ENCODE measurements at places on chromosomes 6 and 20.

DNA sequence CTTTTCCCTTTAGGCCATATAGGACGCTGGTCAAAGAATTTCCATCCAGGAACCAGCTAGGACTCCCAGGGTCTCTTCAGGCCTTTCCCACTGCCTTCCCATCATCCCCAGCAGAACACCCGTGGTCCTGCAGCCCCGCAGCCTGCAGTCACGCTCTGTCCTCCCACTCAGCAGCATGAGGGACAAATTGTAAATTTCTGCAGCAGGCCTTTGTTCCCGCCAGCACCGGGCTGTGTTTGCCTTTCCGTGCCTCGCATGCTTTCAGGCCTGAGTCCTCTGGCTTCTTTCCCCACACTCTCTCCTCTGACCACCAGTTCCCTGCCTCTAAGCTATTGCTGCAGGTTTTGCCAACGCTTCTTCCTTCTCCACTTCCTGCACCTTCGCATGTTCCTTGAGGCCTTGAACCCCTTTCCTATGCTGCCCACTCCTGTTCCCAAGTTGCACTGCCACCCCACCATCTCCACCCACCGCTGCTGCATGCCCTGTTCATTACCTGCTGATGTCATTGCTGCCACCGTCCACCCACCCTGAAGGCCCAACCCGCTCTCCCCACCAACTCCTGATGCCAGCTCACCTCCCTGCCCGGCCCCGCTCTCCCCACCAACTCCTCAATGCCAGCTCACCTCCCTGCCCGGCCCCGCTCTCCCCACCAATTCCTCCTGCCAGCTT is 49.8 kb downstream of the RNASET2 start:
- DNase-seq: no peak

GRCh38 chr6:8006208-8006607 is 58.0 kb downstream of the BLOC1S5 start:
- no peak for DNase-seq

DNA sequence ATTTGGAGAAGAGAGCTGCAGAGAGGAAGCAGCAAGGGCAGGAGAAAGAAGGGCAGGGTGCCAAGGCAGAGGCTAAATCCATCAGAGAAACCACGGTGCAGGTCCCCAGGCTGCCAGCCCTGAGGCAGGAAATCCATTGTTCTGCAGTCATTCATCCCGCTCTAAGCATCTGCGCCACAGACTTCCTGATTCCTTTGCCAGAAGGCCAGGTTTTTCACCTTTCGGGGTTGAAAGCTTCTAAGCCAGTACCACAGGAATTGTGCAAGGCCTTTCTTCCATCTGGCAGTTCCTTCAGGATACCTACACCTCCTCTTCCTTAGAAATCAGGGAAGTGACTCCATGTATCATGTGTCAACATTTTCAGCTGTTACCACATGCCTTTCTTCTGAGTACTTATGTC is 45.6 kb downstream of the ADGRF5 start:
- no peak for DNase-seq

DNA sequence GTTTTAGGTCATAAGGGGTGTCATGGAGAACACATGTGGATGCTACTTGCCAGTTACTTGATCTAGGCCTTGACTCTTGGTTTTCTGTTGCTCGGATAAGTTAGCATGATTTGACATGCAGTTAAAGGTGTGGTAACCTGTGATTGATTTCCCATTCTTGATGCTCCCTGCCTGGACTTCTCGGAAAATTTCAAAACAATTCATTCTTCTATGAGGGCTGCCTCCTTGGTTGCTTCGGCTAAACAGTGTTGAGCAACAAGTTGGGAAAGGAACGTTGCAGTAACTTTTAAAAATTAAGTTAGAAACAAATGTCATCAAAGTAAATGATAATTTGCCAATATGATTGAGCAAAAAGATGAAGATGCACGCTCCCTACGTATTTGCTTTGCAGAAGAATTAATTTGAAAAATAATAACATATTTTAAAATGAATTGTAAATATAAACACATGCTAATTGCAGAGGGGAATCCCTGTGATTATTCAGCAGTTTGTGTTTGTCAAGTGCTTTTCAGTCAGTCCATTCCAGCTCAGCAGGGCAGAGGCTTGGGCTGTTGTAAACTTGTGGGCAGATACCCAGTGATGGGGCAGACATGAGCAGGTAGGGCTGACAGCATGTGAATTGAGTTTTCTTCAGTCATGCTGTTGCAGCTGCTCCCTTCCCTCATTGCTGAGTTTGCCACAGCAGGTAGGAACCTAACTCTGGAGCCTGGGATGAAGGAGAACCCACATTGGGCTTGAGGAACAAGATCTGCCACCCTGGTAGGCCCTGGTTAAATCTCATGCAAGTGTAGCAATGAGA is 110.2 kb downstream of the ESR1 start:
- DNase-seq: no peak

- DNase-seq: no peak
Measured at GRCh38 chr20:48064929-48065328, 279.6 kb upstream of the SULF2 start.

- DNase-seq: no peak
Measured at GRCh38 chr6:16311763-16312162, 73.4 kb downstream of the GMPR start.

DNA sequence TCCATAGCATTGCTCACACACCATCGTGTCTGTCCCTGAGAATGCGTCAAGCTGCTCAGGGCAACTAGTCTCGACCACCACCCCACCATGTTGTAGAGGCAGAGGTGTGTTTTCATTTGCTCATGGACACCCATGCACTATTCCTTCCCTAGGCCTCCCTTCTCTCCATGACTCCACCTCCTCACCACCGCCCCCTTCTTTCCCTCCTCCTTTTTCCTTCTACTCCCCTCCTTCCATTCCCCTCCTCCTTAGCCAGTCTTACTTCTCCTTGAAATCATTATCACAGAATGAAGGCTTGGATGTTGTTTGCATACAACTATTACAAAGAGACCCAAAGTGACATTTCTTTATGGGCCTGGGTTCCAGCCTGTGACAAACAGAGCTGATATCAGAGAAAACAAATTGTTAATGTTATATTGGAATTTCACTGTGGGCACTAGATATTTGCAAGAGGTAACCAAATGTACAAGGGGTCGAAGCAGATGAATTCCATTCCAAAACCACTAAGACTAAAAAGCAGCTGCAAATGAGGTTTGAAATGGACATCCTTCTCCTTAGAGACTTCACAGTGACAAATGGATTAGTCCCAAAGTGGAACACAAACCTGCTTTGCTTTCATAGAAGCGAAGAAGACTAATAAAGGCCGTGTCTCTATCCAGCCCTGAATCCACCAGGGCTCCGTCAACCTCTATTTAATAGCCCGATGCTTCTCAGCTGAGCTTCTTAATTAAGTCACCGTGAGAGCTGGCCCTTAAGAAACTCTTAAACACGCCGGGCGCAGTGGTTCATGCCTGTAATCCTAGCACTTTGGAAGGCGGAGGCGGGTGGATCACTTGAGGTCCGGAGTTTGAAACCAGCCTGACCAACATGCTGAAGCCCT is 275.8 kb upstream of the SULF2 start:
- no peak for DNase-seq

GRCh38 chr20:24958506-24959385 is 9.7 kb downstream of the CST7 start:
- DNase-seq: no peak

- DNase-seq: no peak
Measured at GRCh38 chr6:21163110-21163837, 430.3 kb upstream of the SOX4 start.

DNA sequence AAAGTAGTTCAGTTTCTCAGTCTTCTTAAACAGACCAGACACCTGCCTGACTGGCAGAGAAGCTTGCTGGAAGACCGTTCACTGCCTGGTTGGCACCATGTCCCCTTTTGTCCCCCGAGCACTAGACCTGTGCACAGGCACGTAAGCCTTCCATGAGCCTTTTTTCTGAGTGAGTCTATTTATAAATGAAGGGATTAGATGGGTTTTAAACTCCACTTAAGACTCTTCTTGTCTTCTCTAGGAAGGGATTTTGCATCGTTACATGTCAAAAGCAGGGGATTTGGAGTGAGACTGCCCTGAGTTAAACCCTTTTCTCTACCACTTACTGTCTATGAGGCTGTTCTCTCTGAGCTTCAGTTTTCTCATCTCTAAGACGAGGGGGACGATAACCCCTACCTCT is 37.6 kb downstream of the STK35 start:
- DNase-seq: no peak

GRCh38 chr20:48777821-48778220 is 50.0 kb downstream of the PREX1 start:
- DNase-seq: no peak

GRCh38 chr20:906001-906520 is 10.1 kb downstream of the ANGPT4 start:
- no peak for DNase-seq

Data from effector CD4-positive, alpha-beta T cell (primary cell).